Hepatocyte (in vitro differentiated cells): ENCODE measurements at places on chromosomes 2 and 18.

DNA sequence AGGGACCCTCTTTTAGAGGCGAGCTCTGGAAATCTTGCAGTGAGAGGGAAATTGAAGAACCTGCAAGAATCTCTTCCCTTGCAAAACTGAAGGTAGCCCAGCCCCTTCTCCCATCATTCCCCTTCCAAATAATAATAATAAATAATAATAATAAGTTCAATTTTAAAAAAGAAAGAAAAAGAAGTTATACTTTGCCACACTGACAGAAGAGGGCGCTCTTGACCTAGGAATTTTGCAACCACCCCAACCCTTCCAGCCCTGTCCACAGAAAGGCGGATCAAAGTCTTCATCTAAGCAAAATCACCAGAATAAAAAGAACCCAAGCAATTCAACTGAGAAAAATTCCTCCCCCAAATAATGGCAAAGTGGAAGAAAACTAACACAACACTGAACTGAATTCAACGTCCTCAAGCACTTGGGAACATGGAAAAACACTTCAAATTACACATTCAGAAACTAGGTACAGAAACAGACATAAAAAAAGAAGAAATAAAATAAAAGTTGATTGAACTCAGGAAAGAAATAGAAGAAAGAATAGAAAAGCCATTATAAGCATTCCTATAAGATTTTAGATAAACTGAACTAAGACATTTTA, 98.9 kb upstream of the GLS start:
- DNase-seq: peak; percentile 78

- no peak for DNase-seq
Measured at GRCh38 chr2:24512404-24512803, 21.4 kb downstream of the NCOA1 start.

DNA sequence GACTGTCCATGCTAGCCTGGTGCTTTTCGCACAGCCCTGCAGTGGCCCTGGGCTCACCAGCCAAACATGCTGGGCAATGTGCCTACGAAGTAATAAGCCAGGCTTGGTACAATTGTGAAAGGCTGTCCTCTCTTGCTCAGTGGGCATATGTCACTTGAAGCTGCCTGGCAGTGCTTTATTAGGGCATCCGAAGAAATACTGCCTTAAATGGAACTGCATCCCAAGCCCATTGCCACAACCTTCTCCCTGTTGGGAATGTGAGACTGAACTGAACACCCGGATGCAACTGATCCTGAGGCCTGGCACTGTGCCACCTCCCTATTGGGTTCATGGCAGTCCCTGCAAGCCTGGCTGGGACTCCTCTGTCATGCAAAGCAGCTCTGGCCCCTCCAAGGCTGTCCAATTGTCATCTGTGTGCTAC, 15.9 kb downstream of the CAPG start:
- DNase-seq: no peak

- no peak for DNase-seq
Measured at GRCh38 chr2:174776223-174776622, 12.0 kb upstream of the CHRNA1 start.

DNA sequence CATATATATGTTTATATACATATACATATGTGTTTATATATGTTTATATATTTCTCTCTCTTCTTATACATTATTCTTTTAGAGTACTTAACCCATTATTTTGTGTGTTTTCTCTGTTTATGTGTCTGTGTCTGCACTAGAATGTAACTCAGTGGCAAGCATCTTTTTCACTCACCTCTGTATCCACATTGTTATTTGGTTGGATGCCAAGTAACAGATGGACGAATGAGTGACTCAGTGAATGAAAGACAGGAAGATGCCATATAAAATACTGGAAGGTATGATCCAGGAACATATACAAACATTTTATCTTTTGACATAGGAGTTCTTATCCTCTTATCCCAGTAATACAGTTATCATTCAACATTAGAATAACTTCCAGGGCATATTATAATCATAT, 684.8 kb downstream of the RNF144A start:
- no peak for DNase-seq

DNA sequence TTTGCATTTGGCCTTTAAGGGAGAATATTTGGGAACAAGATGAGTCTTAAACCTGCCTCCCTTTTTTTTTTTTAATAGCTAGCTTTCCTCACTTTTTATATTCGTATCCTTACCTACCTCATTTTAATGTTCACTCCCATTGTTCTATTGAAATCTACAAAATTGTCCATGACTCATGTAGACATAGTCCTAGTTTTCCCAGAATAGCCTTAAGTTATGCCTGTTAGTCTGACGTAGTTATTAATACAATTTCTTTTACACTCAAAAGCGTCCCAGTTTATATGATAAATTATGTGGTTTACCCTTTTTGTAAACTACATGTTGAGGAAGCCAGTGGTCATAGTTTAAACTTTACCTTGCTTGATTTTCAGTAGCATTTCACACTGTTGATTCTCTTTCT, 73.4 kb downstream of the UBR3 start:
- DNase-seq: no peak

GRCh38 chr18:8762968-8763367, 57.6 kb downstream of the MTCL1 start:
- DNase-seq: no peak

DNA sequence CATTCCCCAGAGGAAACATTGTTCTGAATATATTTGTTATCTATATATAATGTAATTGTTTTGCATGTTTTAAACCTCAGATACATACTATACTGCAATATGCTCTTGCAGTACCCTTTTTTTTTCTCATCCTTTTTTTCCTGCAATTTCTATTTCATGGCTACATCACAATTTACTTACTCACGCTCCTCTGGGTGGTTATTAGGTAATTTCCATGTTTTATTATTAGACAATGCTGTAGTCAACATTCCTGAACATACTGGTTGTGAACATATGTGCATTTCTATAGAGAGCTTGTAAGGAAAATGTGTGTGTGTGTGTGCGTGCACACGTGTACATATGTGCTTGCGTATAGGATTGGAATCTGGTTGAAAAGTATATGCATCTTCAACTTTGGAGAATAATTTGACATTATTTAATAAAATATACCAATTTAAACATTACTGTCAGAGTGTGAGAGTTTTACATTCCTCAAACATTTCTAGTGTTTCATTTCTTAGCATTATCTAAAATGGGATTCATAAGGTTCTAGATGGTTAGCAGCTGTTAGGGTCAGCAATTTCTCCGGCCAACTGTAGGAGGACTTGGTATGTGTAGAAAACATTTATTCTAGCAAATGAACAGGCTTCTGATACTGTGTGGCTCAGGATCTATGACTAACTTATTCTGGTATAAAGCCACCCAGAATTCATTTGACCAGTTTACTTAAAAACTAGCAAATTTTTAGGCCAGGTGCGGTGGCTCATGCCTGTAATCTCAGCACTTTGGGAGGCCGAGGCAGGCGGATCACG, 22.4 kb downstream of the NCOA1 start:
- DNase-seq: no peak
